ENCODE measurements at places on chromosomes 6 and 20. TPM values are rescaled to one million over a fixed set of nuclear protein-coding genes. Genes with fewer than 3 reads are reported as not detected.

EYA4 gene
- not detected for total RNA-seq

CPNE5 gene
- total RNA-seq = 5.5 TPM

GRCh38 chr6:124795643-124796463 lies 166.4 kb upstream of the RNF217 start:
- no peak for DNase-seq
- H3K4me3 ChIP-seq = no peak overlapping the region
- H3K27ac ChIP-seq = no peak overlapping the region
- H3K36me3 ChIP-seq = no peaks in the 10 kb centered on the region
- H3K27me3 ChIP-seq = peaks cover 18% of the 10 kb centered on the region

- H3K27ac ChIP-seq = peak overlapping the region; percentile 93
- no peak for DNase-seq
- peak overlapping the region; percentile 79 for H3K4me3 ChIP-seq
- peaks cover 8% of the 10 kb centered on the region for H3K36me3 ChIP-seq
- no peaks in the 10 kb centered on the region for H3K27me3 ChIP-seq
Observed at GRCh38 chr6:30544666-30545272, 11.5 kb downstream of the GNL1 start.

- no peaks in the 10 kb centered on the region for H3K36me3 ChIP-seq
- H3K27me3 ChIP-seq = peaks cover 14% of the 10 kb centered on the region
- no peak for DNase-seq
- no peak overlapping the region for H3K4me3 ChIP-seq
- no peak overlapping the region for H3K27ac ChIP-seq
Observed at GRCh38 chr20:17471606-17472187, 59.5 kb downstream of the BFSP1 start.

DNA sequence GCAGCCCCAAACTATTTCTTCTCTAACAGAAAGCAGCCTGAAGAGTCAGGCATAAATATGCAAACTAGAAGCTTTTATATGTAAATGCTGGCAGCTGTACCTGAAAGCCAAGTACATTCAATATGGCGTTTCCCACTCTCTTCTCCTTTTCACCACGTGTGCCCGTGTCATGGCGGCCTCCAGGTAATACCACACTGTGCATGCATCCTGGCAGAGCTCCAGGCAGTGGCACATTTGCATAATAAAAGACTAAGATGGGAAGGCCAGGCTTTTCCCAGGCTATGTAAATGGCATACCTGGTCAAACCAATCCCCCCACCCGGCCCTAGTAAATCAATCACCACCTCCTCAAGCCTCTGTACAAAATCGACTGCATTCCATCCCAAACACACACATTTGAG lies 120.6 kb downstream of the MMUT start:
- H3K36me3 ChIP-seq = no peaks in the 10 kb centered on the region
- no peak overlapping the region for H3K27ac ChIP-seq
- no peak overlapping the region for H3K4me3 ChIP-seq
- H3K4me1 ChIP-seq = no peaks in the 10 kb centered on the region
- H3K27me3 ChIP-seq = no peaks in the 10 kb centered on the region
- DNase-seq = no peak

GRCh38 chr6:144036064-144036834 lies 28.2 kb upstream of the PLAGL1 start:
- H3K4me3 ChIP-seq = peak overlapping the region; percentile 69
- H3K27ac ChIP-seq = peak overlapping the region; percentile 21
- H3K27me3 ChIP-seq = no peaks in the 10 kb centered on the region
- no peaks in the 10 kb centered on the region for H3K36me3 ChIP-seq
- DNase-seq = no peak

DNA sequence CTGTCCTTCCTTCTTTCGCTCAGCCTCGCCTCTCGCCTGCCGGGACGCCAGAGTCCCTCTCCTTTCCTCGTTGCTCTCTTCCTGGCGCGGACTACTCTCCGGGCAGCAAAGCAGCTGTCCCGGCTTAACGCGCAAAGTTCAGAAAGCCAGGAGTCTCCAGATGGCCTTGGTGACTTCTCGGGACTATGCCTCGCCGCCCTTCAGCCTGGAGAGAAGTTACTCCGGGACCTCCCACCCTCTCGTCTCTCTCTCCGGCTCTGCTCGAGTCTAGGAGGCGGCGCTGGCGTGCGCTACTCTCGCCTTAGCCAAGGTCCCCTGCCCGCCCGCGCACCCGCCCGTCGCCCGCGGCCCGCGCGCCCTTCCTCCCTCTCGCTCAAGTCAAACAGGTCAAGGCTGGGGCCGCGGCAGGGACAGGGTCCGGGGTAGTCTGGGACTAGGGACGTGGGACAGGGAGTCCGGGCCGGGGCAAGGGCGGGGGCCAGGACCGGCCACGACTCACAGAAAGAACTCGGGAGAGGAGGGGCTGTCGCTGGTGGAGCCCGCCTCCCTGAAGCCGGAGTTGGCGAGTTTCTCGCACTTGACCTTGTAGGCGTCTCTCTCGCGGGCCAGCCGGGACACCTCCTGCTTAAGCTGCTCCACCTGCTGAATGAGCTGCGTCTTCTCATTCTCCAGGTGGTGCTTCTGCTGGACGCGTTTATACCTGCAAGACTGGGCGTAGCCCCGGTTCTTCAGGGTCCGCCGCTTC lies 1.5 kb downstream of the MAFB start:
- H3K27me3 ChIP-seq = peaks cover 74% of the 10 kb centered on the region
- H3K27ac ChIP-seq = no peak overlapping the region
- H3K4me1 ChIP-seq = peaks cover 9% of the 10 kb centered on the region
- H3K36me3 ChIP-seq = peaks cover 10% of the 10 kb centered on the region
- peak overlapping the region; percentile 12 for H3K4me3 ChIP-seq

DNA sequence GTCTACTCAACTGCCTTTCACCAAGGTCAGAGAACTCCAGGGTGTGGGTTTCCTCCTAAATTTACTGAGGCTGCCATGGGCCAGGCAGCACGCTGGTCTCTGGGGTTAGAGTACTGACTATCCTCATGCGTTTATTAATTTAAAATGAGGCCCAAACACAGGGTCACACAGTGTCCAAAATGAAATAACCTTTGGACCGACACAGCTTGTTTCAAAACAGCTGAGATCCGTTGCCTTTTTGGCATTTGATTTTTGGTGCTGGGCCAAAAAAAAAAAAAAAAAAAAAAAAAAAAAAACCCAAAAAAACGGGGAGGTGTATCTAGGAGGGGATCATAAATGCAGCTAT lies 14.6 kb upstream of the TOX2 start:
- no peak overlapping the region for H3K4me3 ChIP-seq
- no peak overlapping the region for H3K27ac ChIP-seq
- no peaks in the 10 kb centered on the region for H3K36me3 ChIP-seq
- no peak for DNase-seq
- peaks cover 5% of the 10 kb centered on the region for H3K4me1 ChIP-seq

GRCh38 chr6:166393535-166393823 lies 10.7 kb upstream of the MPC1 start:
- no peaks in the 10 kb centered on the region for H3K36me3 ChIP-seq
- peaks cover 3% of the 10 kb centered on the region for H3K4me1 ChIP-seq
- H3K27ac ChIP-seq = no peak overlapping the region
- H3K4me3 ChIP-seq = no peak overlapping the region
- peaks cover 22% of the 10 kb centered on the region for H3K27me3 ChIP-seq
- DNase-seq = no peak

GRCh38 chr6:16154904-16155303 lies 26.0 kb downstream of the MYLIP start:
- H3K36me3 ChIP-seq = peaks cover 13% of the 10 kb centered on the region
- DNase-seq = no peak
- peaks cover 8% of the 10 kb centered on the region for H3K4me1 ChIP-seq
- H3K27me3 ChIP-seq = no peaks in the 10 kb centered on the region

GRCh38 chr6:89970072-89970471 lies 75.8 kb downstream of the GJA10 start:
- H3K27me3 ChIP-seq = no peaks in the 10 kb centered on the region
- no peak overlapping the region for H3K4me3 ChIP-seq
- peaks cover 10% of the 10 kb centered on the region for H3K36me3 ChIP-seq
- peaks cover 14% of the 10 kb centered on the region for H3K4me1 ChIP-seq
